Cardiac muscle cell (in vitro differentiated cells and primary cell): ENCODE measurements at places on chromosomes 2 and 18.
A peak's percentile ranks its signal among the peaks of the same experiment; 100 is the strongest.

DNA sequence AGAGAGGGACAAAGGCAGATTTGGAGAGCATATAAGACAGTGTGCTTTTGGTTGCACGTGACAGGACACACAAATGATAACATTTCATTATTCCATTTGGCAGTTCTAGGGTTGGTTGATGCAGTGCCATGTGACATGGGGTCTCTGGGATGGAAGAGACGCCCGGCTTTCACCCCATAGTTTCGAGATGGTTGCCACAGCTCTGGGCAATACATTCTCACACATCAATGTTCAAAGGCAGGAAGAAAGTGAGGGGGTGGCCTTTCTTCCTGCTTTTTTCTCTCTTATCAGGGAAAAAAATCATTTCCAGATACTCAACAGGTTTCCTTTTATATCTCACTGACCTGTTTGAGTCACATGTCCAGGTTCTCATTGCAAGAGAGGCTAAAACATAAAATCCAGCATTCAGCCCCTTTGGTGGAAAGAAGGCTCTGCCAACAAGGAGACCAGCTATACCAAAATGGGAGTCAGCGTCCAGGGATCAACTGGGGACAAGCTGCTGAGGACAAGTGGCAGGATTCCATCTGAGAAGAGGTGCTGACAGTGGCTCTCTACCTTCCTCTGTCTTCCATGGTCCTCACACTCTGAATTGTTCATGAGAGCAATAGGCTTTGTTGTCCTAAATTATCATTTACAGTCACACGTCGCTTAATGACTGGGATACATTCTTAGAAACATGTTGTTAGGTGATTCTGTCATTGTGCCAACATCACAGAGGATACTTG, 29.1 kb upstream of the ANKRD44 start:
- DNase-seq, result no peak

GRCh38 chr2:104888489-104889258, 34.8 kb downstream of the POU3F3 start:
- no peak for DNase-seq

GRCh38 chr2:214057986-214058385, 352.9 kb upstream of the VWC2L start:
- DNase-seq, result no peak

DNA sequence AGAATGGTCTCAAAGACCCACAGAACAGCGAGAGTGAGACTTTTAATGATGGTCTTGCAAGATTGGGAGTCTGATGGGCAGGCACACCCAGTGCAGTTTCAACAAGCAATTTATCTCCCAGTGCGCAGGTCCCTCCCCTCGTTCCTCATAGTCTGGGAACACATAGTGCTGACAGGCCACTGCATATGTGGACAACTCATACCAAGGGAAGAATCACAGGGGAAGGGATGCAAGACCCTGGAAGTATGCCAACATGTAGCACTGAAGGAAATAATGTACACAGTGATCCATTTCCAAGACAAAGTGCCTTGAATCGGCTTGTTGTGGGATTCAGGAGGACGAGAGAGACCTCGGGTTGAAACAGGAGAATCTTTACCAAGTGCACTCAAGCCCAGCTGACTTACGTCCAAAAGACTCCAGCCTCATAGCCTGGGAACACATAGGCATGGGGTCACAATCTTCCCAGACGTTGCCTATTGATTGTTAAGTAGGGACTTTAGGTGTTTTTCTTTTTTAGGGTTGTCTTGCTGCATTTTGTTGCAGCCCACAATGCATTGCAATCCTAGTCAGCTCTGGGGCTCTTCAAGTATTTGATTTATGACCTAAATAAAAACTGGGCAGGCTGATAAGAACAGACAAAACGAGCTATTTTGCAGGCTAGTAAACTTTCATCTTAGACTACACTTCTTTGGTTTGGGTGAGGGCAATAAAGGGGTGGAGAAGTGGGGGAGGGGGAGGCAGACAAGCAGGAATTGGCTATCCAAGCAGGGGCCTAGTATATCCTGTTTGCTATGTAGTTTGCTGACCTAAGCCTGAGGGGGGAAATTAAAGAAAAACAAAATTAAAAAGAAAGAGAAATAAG, 24.7 kb upstream of the SERPINB5 start:
- peak; percentile 74 for DNase-seq

DNA sequence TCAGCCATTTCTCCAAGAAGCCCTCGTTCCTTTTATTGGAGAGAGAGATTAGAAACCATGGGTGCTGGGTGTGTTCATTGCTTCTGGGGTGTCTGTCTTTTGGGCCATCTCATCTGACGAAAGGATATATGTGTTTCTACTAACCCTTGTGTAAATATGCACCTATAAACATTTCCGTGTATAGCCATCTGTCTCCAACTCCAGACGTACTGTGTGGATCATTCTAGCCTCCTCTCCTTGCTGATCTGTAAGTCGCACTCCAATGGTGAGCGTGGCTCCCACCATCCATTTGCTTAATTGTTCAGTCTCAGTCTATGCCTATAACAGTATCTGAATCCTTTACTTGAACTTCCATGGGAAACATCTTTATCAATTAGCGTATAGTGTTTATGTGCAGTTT, 1.8 kb downstream of the RBFA start:
- DNase-seq, result no peak

DNA sequence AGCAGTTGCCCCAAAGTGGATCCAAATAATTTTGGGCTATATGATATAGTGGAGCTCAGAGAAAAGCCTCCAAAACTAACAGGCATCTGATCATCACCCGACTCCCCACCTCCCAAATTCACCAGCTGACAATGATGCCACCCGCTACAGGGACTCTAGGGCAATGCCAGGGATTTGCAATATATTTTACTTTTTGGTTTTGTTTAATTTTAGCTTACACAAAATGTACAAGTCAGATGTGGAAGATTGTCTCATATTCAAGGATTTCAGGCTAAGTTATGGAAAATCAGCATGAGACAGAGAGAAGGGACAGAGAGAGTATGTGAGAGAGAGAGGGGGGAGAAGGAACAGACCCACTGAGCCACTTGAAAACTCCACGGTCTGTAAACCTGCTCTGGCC, 187.4 kb downstream of the TMEM247 start:
- DNase-seq, result no peak

- peak; percentile 52 for DNase-seq
Observed at GRCh38 chr2:35526741-35527140, 828.8 kb upstream of the CRIM1 start.

- no peak for DNase-seq
Observed at GRCh38 chr2:128442053-128442751, 123.5 kb upstream of the HS6ST1 start.

DNA sequence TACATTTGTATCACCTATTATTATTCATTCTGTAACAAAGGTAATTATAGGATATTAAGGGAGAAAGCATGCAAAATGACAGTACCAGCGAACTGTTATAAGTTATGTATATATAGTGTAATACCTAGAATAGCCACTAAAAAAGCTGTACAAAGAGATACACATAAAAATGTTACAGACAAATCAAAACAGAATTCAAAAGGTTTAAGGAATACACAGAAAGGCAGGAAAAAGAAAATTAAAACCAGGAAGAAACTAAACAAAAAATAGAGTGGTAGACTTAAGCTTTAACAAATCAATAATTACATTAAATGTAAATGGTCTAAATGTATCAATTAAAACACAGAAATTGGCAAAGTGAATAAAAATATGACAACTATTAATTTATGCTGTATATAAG, 176.4 kb upstream of the REV1 start:
- DNase-seq, result no peak

- DNase-seq, result no peak
Observed at GRCh38 chr2:203711399-203711798, 5.0 kb downstream of the CD28 start.

- peak; percentile 79 for DNase-seq
Observed at GRCh38 chr2:73156539-73157124, 43.9 kb upstream of the RAB11FIP5 start.
